ENCODE measurements at places on chromosomes 12 and 14. TPM values are rescaled to one million over a fixed set of nuclear protein-coding genes. Genes with fewer than 3 reads are reported as not detected.

Gene SLC17A8
- 3.0 TPM for total RNA-seq

Gene EEA1
- total RNA-seq, result 5.2 TPM

Gene CLEC6A
- 0.09 TPM for total RNA-seq

GRCh38 chr12:50082644-50083043 is 2.5 kb upstream of the SMARCD1 start:
- H3K4me3 ChIP-seq, result no peak overlapping the region
- no peaks in the 10 kb centered on the region for H3K27me3 ChIP-seq
- H3K36me3 ChIP-seq, result peaks cover 13% of the 10 kb centered on the region

- H3K27ac ChIP-seq, result no peak overlapping the region
- no peaks in the 10 kb centered on the region for H3K4me1 ChIP-seq
- DNase-seq, result no peak
- no peaks in the 10 kb centered on the region for H3K27me3 ChIP-seq
- peaks cover 71% of the 10 kb centered on the region for H3K36me3 ChIP-seq
These were observed 50.8 kb downstream of the DGLUCY start for GRCh38 chr14:91164676-91165075.

GRCh38 chr12:110282956-110283817 is 2.1 kb downstream of the ATP2A2 start:
- DNase-seq, result no peak
- H3K27ac ChIP-seq, result no peak overlapping the region
- peaks cover 12% of the 10 kb centered on the region for H3K4me1 ChIP-seq
- peaks cover 19% of the 10 kb centered on the region for H3K36me3 ChIP-seq

Gene C12orf75
- 42.6 TPM for total RNA-seq

GRCh38 chr14:29752221-29752923 is 175.3 kb downstream of the PRKD1 start:
- H3K27ac ChIP-seq, result no peak overlapping the region

Gene NID2
- 7.5 TPM for total RNA-seq

DNA sequence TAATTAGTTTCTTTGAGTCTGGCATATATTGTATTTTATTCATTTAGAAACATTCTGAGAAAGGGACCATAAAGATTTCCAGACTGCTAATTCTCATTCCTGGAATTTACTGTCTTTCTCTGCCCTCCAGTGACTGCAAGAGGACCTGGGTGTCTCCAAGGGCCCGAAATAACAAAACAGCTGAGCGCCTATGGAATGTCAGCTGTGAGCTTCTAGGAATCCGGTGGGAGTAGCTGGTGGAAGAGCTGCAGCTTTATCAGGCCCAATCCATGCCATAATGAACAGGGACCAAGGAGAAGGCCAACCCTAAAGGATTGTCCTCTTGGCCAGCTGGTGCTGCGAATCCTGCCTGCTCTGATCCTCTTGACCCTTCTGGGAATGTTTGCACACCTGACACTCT is 31.9 kb downstream of the RDH12 start:
- no peak overlapping the region for H3K27ac ChIP-seq
- H3K4me3 ChIP-seq, result no peak overlapping the region
- H3K4me1 ChIP-seq, result no peaks in the 10 kb centered on the region
- no peaks in the 10 kb centered on the region for H3K36me3 ChIP-seq

DNA sequence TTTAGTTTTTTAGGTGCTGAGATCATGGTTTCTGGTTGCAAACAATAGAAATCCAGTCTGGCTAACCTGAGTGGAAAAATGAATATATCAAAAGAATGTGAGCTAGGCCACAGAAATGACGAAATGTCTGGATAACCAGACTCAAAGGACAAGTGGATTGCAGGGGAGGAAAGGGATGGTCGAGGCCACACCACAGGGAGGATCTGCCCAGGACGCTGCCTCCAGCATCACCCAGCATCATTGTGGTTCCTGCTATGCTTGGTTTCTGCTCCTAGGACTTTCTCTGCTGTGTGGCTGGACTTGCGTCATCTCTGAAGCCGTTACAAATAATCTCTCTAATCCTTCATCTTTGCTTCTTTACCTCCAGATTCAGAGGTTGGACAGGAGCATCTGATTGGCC is 80.4 kb downstream of the TTC8 start:
- no peaks in the 10 kb centered on the region for H3K36me3 ChIP-seq
- H3K27me3 ChIP-seq, result no peaks in the 10 kb centered on the region
- H3K4me1 ChIP-seq, result no peaks in the 10 kb centered on the region
- DNase-seq, result no peak
- no peak overlapping the region for H3K4me3 ChIP-seq

DNA sequence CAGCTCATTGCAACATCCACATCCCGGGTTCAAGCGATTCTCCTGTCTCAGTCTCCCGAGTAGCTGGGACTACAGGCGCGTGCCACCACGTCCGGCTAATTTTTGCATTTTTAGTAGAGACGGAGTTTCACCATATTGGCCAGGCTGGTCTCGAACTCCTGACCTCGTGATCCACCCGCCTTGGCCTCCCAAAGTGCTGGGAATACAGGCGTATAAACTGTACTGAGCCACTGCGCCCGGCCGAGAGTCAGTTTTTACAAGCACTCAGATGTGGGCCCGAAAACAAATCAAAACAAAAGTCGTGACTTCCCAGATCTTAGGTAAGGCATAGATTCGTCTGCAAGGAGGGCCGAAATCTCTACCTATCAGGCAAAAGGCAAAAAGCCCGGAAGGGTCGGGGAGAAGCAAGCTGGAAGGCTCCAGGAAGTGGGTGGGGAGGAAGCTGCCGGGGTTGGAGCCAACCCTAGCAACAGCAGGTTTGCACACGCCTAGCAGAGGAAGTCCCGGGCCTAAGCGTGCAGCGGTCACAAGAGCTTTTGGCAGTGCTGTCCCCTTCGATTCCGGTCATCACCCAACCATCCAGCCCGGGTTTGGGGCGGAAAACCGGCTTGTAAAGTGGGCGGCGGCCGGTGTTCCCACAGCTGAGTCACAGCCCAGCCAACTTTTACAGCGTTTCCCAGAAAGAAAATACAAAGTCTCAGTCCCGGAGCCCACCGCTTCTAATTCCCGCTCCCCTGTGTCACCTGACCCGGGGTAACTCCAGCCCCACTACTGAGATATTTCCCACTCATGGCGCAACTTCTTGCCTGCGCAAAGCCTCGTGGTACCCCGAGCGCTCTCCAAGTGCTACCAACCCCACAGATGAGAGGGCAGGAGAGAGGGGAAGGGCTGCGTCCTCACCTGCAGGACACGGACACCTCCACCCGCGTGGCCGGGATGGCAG is 583 bp downstream of the CPNE8 start:
- peak; percentile 23 for DNase-seq
- H3K27me3 ChIP-seq, result no peaks in the 10 kb centered on the region
- no peaks in the 10 kb centered on the region for H3K36me3 ChIP-seq
- H3K4me1 ChIP-seq, result no peaks in the 10 kb centered on the region

Gene TEAD4
- total RNA-seq, result 1.6 TPM

GRCh38 chr12:16606991-16607390 is 1.0 kb upstream of the LMO3 start:
- H3K27ac ChIP-seq, result peak overlapping the region; percentile 46
- peak overlapping the region; percentile 32 for H3K4me3 ChIP-seq
- DNase-seq, result no peak
- peaks cover 14% of the 10 kb centered on the region for H3K27me3 ChIP-seq

Gene FGF6
- not detected for total RNA-seq

DNA sequence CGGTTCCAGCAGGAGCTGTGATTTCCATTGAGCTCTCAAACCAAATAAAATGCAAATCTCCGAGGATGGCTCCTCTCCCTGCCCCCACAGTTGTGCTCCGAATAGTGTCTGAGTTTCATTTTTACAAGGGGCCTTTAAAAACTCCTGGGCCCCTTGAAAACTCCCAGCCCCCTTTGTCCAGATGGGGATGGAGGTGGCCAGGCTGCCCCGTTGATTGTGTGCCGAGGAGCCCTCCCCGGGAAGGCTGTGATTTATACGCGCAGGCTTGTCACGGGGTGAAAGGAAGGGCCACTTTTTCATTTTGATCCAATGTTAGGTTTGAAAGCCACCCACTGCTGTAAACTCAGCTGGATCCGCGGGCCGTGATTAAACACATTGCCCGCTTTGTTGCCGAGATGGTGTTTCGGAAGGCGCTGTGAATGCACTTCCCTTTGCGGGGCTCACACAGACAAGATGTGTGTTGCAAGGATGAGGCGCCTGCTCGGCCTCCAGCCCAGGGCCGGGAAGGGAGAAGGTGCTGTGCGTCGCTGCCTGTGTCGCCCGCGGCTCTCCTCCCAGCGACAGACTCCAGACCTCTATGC is 98.8 kb downstream of the TMEM132C start:
- peaks cover 14% of the 10 kb centered on the region for H3K27me3 ChIP-seq
- H3K4me3 ChIP-seq, result no peak overlapping the region
- no peak overlapping the region for H3K27ac ChIP-seq
- no peak for DNase-seq
- no peaks in the 10 kb centered on the region for H3K4me1 ChIP-seq

DNA sequence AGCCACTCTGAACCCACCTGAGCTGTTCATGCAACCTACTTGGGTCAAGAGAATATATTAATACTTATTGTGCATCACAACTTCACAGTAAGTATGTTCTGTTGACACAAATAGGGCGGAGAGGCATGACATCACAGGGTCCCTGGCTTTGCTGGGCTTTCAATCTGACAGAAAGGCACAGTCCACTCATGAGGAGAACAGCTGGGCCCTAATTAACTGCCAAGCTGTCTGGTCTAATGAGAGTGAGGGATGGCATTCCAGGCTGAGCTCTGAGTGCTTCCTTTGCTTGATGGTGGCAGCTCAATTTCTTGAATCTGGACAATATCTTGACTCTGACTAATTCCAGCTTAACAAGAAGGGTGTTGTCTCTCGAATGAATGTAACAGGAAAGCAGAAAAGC is 2.0 kb downstream of the EFCAB11 start:
- peaks cover 11% of the 10 kb centered on the region for H3K36me3 ChIP-seq
- H3K27ac ChIP-seq, result no peak overlapping the region
- no peak for DNase-seq
- peaks cover 15% of the 10 kb centered on the region for H3K4me1 ChIP-seq
- no peak overlapping the region for H3K4me3 ChIP-seq

DNA sequence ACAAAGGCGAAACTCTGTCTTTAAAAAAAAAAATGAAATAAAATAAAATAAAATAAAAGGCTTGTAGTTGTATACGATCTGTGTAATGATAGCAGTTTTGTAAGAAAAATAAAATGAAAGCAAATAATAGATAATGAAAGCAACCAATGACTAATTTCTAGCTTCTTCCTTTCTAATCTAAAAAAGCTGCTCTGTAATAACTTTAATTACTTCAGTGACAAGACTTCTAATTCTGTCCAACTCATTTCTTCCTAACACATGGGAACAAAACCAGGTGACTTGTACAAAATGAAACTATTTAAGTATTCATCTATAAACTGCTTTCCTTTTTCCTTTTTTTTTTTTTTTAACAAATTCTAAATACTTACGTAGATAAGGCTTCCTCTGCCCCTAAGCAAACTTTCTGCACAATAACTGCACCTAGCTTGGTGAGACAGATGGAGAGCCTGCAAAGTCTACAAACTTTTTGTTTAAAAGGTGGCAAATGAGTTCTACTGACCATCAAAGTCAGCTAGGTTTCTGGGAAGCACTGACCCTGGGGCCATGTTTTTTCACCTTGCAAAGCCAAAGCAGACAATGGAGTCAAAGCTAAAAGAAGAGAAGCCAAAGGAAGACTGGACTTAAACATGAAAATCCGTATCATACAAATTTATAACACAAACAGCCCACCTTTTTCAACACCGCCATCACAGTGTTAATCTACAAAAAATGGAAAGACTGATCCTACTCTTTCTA is 28.2 kb downstream of the DENND5B start:
- H3K4me1 ChIP-seq, result no peaks in the 10 kb centered on the region
- H3K27me3 ChIP-seq, result no peaks in the 10 kb centered on the region
- DNase-seq, result no peak
- no peak overlapping the region for H3K4me3 ChIP-seq
- H3K36me3 ChIP-seq, result no peaks in the 10 kb centered on the region

DNA sequence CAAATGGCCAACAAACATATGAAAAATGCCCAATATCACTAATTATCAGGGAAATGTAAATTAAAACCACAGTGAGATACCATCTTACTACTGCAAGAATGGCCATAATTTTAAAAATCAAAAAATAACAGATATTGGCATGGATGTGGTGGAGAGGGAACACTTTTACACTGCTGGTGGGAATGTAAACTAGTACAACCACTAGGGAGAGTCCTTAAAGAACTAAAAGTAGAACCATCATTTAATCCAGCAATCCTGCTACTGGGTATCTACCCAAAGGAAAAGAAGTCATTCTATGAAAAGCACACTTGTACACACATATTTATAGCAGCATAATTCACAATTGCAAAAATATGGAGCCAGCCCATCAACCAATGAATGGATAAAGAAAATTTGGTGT is 459.7 kb downstream of the GXYLT1 start:
- H3K4me3 ChIP-seq, result no peak overlapping the region
- H3K36me3 ChIP-seq, result no peaks in the 10 kb centered on the region
- H3K4me1 ChIP-seq, result no peaks in the 10 kb centered on the region
- no peak overlapping the region for H3K27ac ChIP-seq
- DNase-seq, result no peak
- no peaks in the 10 kb centered on the region for H3K27me3 ChIP-seq

Gene C12orf50
- 0.09 TPM for total RNA-seq
